ENCODE measurements at places on chromosomes 12 and 14. TPM values are rescaled to one million over a fixed set of nuclear protein-coding genes. Genes with fewer than 3 reads are reported as not detected.

LGMN gene
- 34.0 TPM for total RNA-seq

TSPAN8 gene
- total RNA-seq: 0.26 TPM

PIK3C2G gene
- 0.26 TPM for total RNA-seq

ETFBKMT gene
- 1.0 TPM for total RNA-seq

GRIN2B gene
- total RNA-seq: under 0.01 TPM

TAS2R10 gene
- 0.26 TPM for total RNA-seq

RFLNA gene
- not detected for total RNA-seq

RIN3 gene
- total RNA-seq: 2.9 TPM

PSME2 gene
- total RNA-seq: 37.5 TPM

All from bronchial epithelial cell (primary cell).